ENCODE measurements at places on chromosomes 5 and 9. TPM values are rescaled to one million over a fixed set of nuclear protein-coding genes. Genes with fewer than 3 reads are reported as not detected.
A peak's percentile ranks its signal among the peaks of the same experiment; 100 is the strongest.

Gene KIF20A
- 66.2 TPM for total RNA-seq

Gene KCNIP1
- total RNA-seq = not detected

Gene CTXN3
- total RNA-seq = not detected

Gene SAXO1
- 0.37 TPM for total RNA-seq

Gene SPINK6
- total RNA-seq = not detected

Gene RNF183
- total RNA-seq = 10.9 TPM

Gene AGXT2
- not detected for total RNA-seq

Gene SOX30
- 1.0 TPM for total RNA-seq

Gene SNX30
- 7.2 TPM for total RNA-seq

Gene GKAP1
- total RNA-seq = 5.6 TPM

Gene FCN2
- not detected for total RNA-seq

Gene NDST1
- 0.48 TPM for total RNA-seq

Gene SLC36A2
- total RNA-seq = not detected

Gene NUTM2F
- not detected for total RNA-seq

Gene TMC1
- 0.41 TPM for total RNA-seq

Gene QRFP
- total RNA-seq = not detected

DNA sequence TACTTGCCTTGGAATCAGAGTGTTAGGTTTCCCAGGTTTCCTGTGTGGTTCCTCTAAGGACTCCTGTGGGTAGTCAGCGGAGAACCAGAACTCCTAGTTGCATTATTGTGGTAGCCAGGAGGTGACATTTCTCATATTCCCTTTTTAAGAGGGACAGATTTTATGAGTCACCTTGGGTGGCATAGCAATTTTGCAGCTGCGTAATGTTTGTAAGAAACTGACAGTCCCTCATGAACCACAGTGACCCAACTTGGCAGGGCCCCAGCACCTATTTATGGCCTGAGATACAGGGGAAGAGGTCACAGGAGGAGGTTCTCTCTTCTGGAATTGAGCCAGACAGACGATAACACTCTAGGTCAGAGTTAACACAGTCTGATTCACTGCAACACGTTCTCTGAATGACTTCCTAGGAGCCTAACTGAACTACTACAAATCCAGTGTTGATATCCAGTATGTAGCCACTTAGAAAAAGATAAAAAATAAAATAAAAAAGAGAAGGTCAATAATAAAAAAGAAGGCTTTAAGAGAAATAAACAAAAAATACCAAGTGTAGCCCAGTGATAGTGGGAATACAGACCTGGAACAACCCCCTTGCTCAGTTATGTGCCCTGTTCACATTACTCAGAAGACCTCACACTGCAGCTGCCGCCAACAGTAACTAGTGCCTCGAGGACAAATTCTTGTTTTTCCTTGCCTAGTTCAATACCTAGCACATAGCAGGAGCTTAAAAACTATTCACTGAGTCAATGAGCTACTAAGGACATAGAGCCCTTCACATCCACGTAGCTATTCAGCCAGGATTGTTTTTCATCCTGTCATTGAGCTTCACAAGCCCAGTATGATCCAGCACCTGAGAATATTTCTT, 50.7 kb upstream of the VLDLR start:
- peak; percentile 98 for ATAC-seq

DNA sequence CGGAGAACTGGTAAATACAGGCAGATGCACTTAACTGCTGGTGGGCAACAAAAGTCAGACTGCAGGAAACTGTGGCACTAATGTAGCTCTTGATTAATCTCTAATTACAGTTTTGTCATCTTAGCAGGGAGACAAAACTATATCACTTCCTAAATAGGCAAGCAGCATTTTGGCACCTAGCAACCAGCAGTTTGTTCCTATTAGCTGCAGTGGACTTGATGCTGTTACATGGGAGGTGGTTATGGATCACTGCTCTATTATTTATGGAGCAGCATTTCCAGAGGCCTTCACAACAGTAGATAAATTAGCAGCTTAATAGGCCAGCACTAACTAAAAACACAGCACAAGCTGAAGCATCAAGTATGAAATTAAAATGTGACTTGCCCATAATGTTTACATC, 518.3 kb upstream of the ITGA1 start:
- ATAC-seq = no peak

- no peak for ATAC-seq
Observed at GRCh38 chr5:75706016-75706415, 11.2 kb downstream of the POC5 start.

- no peak for ATAC-seq
Observed at GRCh38 chr9:96031916-96032534, 156.5 kb downstream of the ERCC6L2 start.

GRCh38 chr5:174239718-174240117, 194.2 kb downstream of the NSG2 start:
- ATAC-seq = no peak

- no peak for ATAC-seq
Observed at GRCh38 chr5:11040345-11040744, 279.3 kb upstream of the DAP start.

- no peak for ATAC-seq
Observed at GRCh38 chr5:72028382-72028781, 78.9 kb upstream of the MAP1B start.

DNA sequence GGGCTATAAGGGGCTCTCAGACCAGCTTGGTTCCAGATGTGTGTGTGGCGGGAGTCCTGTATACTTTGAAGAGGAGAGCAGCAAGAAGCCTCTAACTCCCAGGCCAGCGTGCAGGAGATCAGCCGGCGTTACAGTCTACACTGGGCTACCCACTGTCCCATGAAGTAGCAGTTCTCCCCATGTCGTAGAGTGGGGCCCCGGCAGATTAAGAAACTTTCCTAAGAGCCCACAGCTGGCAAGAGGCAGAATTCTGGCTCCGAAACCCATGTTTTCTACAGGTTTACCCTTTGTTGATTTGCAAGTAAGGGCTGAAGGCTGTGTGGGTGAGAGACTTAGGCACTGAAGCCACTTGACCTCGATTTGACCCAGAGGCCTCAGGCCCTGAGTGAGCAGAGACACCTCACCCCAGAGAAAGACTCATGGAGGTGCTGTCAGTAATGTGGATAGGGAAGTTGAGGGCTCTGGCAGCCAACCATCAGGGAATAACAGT, 881 bp upstream of the B4GALT1 start:
- no peak for ATAC-seq

GRCh38 chr9:75083188-75083970, 4.6 kb downstream of the NMRK1 start:
- ATAC-seq = peak; percentile 37

GRCh38 chr9:26604076-26604662, 288.4 kb downstream of the CAAP1 start:
- no peak for ATAC-seq

DNA sequence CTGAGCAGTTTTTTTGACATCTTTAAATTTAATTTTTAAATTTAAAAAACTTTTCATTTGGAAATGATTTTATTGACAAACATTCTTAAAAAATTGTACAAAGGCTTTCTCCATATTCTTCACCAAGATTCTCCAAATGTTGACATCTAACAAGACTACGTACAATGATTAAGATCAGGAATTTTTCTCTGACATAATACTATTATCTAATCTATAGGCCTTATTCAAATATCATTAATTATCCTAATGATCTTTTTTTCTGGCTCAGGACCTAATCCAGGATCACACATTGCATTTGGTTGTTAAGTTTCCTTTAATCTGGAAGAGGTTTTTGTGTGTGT, 106.1 kb upstream of the OSMR start:
- no peak for ATAC-seq

- ATAC-seq = no peak
Observed at GRCh38 chr5:125056671-125057485, 310.4 kb upstream of the ZNF608 start.

DNA sequence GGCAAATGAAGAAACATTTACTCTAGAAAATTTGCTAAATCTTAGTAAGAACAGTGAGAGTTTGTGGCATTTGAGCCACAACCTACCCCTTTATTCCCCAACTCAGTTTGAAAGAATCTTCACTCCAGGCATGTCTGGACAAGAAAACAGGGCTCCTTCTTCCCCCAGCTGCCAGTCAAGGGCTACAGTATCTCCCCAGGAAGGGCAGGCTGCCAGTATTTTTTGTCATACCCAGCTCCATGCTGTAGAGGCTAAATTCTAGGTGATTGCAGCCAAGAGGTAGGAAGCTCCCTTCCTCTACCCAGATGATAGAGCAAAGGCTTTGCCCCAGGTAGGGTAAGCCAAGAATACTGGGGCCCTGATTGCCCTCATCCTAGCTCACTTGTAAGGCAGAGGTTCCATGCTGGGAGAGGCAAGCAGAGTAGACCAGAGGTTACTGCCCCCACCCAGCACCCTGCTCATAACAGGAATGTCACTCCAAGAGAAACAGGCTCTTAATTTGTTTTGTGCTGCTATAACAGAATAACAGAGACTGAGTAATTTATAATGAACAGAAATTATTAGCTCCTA, 20.0 kb upstream of the GRPEL2 start:
- no peak for ATAC-seq

DNA sequence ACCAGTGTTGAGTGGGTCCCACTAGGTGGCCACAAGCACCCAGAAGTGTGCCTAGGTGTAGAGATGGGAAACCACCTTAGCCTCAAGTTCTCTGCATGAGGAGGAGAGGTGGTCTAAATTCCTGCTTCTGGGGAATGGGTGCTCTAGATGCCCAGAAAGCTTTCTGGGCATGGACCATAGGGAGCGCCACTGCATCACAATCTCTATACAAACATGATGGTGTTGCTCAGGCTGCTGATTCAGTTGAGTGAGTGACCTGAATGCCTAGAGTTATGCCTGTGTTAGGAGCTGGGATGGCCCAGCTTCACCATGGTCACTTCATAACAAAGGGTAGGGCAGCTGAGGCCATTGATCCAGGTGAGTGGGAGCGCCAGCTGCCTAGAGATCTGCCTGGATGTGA, 667.9 kb upstream of the ARRDC3 start:
- ATAC-seq = no peak

GRCh38 chr5:181100121-181100875, 30.7 kb downstream of the OR2V1 start:
- ATAC-seq = no peak

DNA sequence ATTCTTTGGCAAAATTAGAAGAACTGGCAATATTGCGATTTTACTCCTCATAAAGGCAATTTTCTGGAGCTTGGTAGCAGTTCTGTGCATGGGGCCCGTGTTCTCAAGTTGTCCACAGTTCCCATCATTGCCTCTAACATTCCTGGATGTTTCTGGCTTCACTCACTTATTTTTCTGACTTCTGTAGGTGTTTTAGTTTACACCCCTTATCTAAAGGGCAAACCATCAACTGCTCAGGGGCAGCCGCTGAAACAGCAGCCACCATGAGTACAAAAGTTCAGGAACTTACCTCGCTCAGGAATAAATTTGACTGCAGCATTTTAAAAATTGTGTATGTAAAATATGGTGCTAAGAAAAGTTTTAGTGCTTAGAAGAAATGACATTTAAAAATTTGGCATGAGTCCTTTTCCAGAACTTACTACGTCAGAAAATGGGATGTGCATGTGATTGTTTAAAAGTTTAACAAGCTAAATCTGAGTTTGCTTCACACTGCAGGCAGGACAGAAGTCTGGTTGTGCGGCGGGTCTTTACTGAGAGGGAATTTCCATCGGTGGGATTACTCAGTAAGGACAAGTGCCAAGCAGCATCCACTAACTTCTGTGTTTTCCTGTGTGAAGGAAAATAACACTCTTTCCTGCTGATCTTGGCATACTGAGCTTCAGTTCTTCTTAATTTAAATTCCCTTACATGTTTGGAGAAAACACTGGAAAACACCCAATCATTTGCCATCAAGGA, 261.7 kb downstream of the MAT2B start:
- no peak for ATAC-seq

GRCh38 chr9:14822666-14823065, 87.6 kb downstream of the FREM1 start:
- no peak for ATAC-seq

- no peak for ATAC-seq
Observed at GRCh38 chr5:172123269-172123692, 64.7 kb downstream of the STK10 start.

- no peak for ATAC-seq
Observed at GRCh38 chr9:70092190-70092589, 48.5 kb downstream of the MAMDC2 start.

GRCh38 chr5:119706049-119706448, 76.7 kb downstream of the FAM170A start:
- ATAC-seq = no peak

- no peak for ATAC-seq
Observed at GRCh38 chr5:16518606-16519005, 53.0 kb upstream of the ZNF622 start.

- ATAC-seq = no peak
Observed at GRCh38 chr5:1131191-1131621, 19.3 kb upstream of the SLC12A7 start.

DNA sequence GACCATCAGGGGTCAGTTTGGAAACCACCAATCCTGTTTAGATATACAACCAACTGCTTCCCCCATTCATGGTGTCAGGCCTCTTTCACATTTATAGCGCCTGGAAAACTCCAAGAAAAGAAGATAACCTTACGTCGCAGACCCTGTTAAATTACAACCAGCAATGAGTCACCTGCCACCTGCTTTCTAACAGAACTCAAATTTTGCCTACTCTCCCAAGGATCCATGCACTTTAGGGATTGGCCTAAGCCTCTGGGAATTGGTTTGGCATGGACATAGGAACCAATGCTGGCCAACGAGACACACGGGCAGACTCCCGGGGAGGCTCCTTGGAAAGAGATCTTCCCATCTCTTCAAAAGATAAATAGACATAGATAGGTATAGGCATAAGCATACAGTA, 87.0 kb downstream of the FEM1C start:
- ATAC-seq = no peak

DNA sequence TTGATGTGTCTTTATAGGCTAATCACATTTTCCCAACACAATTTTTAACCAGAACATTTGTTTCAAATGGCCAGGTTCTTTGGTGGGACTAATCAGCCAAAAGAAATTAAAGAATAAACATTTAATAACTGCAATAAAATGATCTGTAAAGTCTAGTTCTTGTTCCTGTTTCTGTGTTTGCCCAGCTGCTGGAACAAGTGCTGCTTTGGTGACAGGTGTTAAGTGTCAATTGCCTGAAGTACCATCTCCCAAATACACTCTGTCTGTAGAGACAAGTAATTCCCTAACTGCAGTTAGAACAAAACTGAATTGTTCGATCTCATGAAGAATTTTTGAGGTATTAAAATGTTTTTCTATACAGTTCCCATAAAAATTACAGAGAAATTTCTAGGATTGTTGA, 402.3 kb upstream of the CHD1 start:
- ATAC-seq = no peak

DNA sequence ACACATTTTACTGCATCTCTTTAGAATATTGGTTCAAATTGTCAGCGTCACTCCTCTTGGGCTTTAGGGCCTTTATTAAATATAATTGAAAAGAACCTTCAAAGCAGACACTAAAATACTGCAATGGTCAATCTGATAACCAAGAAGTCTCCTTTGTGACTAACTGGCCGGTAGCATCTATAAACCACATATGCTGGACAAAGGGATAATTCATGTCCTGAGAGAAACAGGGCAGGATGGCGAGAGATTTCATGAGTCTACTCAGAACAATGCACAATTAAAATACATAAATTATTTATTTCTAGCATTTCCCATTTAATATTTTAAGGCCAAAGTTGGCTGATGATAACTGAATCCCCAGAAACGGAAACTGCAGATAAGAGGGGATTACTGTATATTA, 1083.4 kb upstream of the CDH18 start:
- no peak for ATAC-seq

- ATAC-seq = no peak
Observed at GRCh38 chr9:13603921-13604320, 324.4 kb upstream of the MPDZ start.

GRCh38 chr5:132905938-132906337, 32.5 kb downstream of the LEAP2 start:
- ATAC-seq = no peak

GRCh38 chr5:112960315-112960714, 16.3 kb upstream of the DCP2 start:
- ATAC-seq = no peak

GRCh38 chr5:111997711-111998110, 240.7 kb upstream of the NREP start:
- peak; percentile 32 for ATAC-seq

Data from activated T-helper 17 cell treated with anti-CD3 and anti-CD28 coated beads, Interleukin-2, amount 50 U/mL, for 72 hours (primary cell).